LNCaP clone FGC (cell line): ENCODE measurements at places on chromosomes 2 and 18.
A peak's percentile ranks its signal among the peaks of the same experiment; 100 is the strongest.

DNA sequence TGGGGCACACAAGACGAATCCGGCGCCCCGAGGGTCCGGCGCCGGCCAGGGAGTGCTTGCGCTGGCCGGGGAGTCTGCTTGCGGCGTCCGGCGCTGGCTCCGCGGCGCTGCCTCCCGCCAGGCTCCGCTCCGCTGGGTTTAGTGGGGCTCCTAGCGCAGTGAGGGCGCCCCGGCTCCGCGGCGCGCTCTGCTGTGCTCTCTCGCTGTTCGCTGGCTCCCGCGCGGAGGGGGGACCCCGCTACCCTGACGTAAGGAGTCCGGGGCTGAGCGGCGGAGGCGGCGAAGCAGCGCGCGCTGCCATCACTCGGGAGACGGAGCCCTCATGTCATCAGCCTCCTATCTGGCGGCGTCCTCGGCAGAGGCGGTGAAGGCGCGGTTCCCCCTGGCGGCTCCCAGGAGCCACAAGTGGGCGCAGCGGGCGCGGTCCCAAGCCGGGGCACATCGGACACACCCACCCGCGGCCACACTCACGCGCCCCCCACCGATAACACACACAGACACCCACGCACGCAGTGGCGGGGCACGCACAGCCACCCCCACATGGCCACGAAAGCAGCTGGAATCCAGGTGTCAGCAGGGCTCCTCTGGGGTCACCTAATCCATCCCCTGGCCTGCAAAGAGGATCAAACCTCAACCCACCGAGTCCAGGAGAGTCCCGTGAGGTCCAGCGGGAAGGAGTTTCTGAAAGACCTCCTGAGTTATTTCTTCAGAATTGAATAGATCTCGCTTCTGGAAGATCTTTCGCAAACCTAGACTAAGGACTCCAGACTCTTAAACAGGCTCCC lies at the start of gene C1QL2:
TSS of gene C1QL2 (minus strand) at position 189 of the 785 bp plus-strand sequence. CDS start 482 bp downstream, outside the sequence.
- no peak for DNase-seq

- peak; percentile 100 for DNase-seq
Measured at GRCh38 chr18:58549814-58550339, 79.0 kb downstream of the ALPK2 start.

DNA sequence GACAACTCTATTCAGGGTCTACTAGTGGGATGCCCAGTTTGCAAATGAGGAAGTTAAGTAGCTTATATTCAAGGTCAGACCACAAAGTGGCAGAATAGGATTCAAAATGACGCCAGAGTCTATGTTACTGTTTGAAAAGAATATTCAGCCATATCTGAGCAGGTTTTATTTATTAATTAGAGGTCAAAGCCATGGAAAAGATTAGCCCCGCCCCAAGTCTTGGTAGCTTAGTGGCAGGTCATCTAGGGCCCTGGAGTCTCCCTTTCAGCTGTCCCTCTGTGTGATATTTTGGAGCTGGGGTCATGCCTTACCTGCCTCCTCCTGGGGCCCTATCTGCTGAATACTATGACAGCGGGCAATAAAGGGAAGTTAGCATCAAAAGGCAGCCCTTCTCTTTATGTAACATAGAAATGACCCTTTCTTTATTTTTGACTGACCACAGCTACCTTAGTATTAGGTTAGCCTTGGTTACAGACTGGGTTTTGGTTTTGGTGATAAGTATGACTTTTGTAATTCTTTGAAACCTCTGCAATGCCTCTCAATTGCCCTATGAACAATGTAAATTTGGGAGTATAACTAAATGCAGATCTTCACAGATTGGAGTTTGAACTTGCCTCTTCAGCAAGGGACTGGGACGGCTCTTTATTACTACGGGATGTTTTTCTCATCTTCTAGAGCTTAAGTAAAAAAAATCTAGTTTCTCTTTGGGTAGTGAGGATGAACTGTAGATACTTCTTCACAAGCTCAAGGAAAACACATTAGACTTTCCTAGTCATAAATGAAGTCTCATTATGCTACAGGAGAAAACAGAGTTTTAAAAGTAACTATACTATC lies 153.0 kb upstream of the ITGA4 start:
- no peak for DNase-seq

DNA sequence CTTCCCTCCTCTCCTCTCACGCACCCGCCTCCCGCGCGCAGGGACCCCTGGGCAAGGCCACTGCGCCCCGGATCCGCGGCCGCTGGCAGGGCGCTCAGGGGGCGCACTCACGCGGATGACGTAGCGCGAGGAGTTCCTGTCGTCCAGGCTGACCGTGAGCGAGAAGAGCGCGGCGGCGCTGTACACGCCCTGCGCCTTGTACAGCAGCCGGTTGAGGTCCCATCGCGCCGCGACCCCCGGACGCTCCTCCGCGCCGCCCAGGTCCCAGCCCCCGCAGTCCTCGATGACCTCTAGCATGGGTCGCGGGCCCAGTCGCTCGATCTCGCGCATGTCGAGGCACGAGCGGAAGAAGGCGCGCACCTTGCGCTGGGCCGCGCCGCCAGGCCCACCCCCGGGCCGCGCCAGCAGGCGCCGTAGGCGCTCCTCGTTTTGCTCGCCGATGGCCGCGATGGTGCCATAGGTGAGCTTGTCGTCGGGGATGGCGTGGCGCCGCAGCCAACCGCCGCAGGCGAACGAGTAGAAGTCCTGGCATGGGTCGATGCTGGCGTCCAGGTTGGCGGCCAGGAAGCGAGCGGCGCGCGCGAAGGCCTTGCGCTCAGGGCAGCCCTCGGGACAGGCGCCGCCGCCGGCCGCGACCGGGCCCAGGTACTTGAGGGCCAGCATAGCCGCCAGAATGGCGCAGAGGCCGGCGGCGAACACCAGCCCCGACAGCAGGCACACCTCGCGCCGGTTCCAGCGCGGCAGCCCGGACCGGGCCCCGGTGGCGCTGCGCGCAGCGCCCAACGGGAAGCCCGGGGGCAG lies 1.7 kb downstream of the ECEL1 start:
- no peak for DNase-seq

GRCh38 chr18:25563816-25564683 lies 212.1 kb upstream of the ZNF521 start:
- no peak for DNase-seq

GRCh38 chr2:136422512-136422911 lies 304.6 kb upstream of the CXCR4 start:
- no peak for DNase-seq

- no peak for DNase-seq
Measured at GRCh38 chr18:35311496-35311895, 21.5 kb upstream of the ZSCAN30 start.

- no peak for DNase-seq
Measured at GRCh38 chr2:241935774-241936173, 66.2 kb downstream of the RTP5 start.

DNA sequence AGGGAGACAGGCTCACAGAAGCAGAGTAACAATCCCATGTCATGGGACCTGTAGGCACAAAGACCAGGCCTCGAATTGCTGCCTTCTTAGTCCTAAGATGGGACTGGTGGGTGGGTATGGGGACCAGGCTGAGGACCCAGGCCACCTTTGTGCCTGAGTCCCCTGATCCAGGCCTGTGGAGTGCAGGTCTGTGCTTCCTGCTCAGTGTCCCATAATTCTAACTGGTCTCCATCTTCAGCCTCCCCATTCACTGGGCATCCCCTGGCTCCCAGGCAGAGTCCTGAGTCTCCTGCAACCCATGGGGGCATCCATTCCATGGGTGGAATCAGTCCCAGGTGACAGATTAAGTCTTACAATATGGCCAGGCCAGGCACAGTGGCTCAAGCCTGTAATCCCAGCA lies 83.9 kb downstream of the SMAD7 start:
- no peak for DNase-seq

DNA sequence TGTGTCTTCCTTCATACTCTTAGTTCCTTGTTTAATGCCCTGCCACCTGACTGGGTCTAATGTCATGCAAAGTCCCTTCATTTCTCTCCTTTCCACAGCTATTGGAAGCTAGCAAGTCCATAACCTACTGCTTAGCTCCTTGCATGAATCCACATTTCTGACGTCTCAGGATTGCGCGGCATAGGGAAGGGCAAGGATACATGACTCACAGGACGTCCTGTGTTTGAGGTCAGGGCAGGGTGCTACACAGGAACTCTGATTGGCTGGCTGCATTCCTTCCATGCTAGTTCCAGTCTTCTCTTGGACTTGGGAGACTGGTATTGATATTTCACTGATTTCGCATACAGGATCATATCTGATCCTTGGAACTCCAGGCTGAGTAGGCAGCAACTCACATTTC lies 137.9 kb downstream of the CDH2 start:
- no peak for DNase-seq

GRCh38 chr2:199713746-199714145 lies 137.2 kb downstream of the FTCDNL1 start:
- no peak for DNase-seq

- no peak for DNase-seq
Measured at GRCh38 chr2:194938066-194938465, 719.0 kb upstream of the SLC39A10 start.

DNA sequence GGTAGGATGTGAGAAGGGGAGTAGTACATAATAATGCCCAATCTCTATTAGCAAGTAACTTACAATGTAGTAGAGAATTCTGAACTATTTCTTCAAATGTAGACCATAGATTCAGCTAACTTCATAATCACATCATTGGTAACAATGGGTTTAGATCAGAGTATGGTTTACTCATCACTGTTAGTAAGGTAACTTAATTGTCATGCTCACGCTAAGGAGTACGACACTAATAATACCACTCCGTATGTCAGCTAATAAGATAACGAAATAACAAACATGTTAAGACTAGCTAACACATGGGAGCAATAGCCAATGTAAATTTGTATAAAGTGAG lies 56.4 kb upstream of the CCDC141 start:
- no peak for DNase-seq

GRCh38 chr2:197383825-197384224 lies 51.0 kb downstream of the SF3B1 start:
- no peak for DNase-seq

- DNase-seq, result no peak
Measured at GRCh38 chr2:101766871-101767739, 69.6 kb downstream of the MAP4K4 start.

- DNase-seq, result peak; percentile 99
Measured at GRCh38 chr2:113709022-113709421, 47.4 kb downstream of the SLC35F5 start.

DNA sequence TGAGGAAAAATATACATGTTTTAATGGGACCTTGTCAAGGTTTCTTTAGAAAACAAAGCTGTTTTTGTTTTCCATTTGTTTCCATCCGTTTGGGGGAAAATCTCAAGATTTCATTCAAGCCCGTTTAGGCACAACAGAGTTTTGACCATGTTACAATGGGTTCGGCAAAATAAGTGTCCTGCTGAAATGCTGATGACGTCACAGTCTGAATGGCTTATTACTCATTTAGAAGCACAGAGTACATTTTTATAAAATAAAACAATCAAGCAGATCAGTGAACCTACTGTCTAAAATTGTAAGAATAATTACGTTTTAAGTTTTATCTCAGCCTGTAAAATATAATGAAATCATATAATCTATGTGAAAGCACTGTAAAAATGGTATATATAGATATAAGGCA lies 174.2 kb downstream of the MYT1L start:
- DNase-seq, result no peak

GRCh38 chr2:43292851-43293743 lies 66.7 kb upstream of the ZFP36L2 start:
- no peak for DNase-seq

GRCh38 chr2:6754419-6754818 lies 111.3 kb downstream of the CMPK2 start:
- DNase-seq, result no peak

DNA sequence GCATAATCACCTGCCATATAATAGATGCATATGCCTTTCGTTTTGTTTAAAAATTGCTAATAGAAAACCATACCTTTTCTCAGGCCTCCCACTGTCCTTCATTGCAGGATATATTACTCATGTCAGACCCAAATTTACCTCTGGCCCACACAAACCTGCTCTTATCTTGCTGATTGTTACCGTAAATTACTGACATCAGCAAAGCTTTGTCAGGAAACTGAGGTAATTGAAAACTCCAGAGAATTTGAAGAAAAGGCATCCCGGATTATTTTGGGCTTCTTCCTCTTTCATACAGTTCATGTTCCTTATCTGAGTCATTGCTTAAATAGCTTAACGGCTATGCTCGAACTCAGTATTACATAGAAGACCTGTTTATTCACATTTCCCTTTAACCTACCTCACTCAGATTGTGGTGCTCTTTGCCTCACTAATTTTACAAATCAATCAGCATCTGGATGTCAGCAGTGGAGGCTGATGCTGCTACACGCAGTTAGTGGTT lies 145.7 kb downstream of the ZEB2 start:
- no peak for DNase-seq

GRCh38 chr2:1716441-1716840 lies 27.9 kb downstream of the PXDN start:
- no peak for DNase-seq

DNA sequence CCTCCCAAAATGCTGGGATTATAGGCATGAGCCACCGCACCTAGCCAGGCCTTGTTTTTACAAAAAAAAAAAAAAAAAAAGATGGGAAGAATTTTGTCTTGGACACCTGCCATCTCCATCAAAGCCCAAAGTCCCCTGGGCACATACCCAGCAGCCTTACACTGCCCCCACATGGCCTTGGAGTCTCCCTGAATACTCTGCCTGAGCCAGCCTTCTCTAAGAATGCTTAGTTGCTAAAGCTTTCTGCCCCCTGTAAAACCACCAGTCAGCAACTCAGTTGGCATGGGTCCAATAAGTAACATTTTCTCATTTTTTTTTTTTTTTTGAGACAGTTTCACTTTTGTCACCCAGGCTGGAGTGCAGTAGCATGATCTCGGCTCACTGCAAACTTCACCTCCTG lies 40.6 kb downstream of the SPC25 start:
- no peak for DNase-seq

- no peak for DNase-seq
Measured at GRCh38 chr2:53787614-53788289, 908 bp downstream of the ERLEC1 start.

DNA sequence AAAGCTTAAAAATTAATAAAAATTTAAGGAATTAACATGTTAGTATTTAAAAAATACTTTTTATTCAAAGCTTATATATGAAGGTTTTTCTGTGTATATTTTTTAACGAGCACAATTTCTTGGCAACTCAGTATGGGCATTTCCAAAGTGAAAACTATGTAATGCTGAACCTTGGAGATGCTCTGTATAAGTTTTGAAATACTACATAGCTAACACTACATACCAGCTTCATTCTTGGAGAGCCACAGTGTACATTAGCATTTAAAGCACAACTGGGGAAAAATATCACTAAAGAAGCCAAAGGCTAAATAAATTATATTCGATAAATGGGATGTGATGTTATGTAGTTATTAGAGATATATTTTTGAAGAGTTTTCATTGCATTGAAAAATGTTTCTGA lies 446.5 kb downstream of the CCDC85A start:
- no peak for DNase-seq

GRCh38 chr2:207934720-207935119 lies 90.6 kb downstream of the PLEKHM3 start:
- no peak for DNase-seq

DNA sequence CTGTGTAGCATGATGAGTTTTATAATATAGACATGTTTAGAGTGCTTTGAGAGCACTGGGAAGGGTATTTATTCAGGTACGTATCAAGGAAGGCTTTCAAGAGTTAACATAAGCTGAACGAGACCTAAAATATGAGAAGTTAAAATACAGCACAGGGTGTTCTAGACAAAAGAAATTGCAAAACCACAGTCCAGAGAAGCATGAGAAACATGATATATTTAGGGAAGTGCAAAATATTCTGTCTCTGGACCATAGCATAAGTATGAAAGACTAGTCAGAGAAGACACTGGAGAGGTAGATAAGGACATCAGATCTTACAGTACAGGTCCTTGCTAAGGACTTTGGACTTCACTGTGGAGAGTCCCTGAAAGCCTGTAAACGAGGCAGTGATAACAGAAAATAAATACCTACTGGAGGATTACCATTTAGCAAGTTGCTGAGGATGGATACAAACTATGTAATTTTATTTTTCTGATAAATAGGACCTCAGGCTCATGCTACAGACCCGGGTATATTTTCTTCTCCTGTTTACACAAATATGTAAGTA lies 43.7 kb downstream of the FSIP2 start:
- DNase-seq, result no peak
